HCT116 (cell line): ENCODE measurements at places on chromosomes 6 and 20. TPM values are rescaled to one million over a fixed set of nuclear protein-coding genes. Genes with fewer than 3 reads are reported as not detected.

Gene TP53TG5
- total RNA-seq = 0.76 TPM

DNA sequence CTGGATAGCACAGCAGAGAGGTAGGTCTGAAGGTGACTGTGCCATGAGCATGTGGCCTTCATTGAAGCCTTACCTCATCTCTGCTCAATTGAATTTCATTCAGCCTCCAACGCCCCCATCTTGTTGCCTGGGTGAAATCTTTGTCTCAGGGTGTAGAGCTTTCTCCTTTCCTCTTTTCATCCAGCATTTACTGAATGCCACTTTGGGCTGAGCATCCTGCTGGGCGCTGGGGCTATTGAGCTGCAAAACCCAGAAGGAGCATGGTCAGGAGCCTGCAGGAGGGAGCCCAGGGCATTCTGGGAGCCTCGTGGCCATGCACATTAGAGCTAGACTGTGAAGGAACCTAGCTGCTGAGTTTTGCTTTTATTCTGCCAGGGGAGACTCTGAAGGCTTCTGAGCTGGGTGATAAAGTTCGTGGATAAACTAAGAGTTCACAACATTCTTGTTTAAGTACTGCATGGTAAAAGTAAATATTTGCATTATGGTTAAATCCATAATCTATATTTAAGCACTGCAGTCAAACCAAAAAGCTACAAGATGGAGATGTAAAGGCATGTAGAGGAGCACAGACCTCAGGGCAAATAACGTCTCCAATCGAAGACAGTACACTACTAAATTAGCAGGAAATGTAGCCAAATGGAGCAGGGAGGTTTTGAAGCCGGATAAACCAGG lies 13.2 kb upstream of the ASXL1 start:
- DNase-seq = no peak

Gene MEP1A
- not detected for total RNA-seq

- DNase-seq = no peak
These were observed 20.1 kb downstream of the FAM50B start for GRCh38 chr6:3869284-3869631.

Gene FAM110A
- 26.4 TPM for total RNA-seq

DNA sequence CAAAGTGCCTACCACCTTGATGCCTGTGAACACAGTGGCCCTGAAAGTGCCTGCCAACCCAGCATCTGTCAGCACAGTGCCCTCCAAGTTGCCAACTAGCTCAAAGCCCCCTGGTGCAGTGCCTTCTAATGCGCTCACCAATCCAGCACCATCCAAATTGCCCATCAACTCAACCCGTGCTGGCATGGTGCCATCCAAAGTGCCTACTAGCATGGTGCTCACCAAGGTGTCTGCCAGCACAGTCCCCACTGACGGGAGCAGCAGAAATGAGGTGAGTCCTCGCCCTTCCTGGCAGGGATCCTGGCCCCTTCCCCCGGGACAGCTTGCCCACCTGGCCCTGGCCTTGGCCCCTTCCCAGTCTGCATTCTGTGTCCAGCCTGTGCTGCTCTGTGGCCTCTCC lies 17.9 kb downstream of the MAVS start:
- no peak for DNase-seq

Gene TPD52L2
- total RNA-seq = 149 TPM

DNA sequence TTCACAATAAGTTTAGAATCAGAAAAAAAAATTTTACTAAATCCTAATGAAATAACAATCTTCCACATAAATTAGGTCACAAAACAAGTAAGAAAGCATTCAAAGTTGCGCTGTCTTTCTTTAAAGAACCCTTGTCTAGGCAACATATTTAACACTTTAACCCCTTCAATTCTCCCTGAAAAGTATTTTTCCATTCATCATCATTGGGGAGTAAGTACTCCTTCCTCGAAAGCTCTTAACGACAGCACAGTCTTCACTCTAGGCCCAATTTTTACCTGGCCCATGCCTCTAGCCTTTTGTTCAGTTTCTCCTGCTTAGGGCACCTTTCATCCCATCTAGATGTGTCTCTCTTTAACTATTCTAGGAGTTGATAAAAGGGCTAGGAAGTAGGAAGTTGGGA lies 2.6 kb downstream of the TSPYL1 start:
- no peak for DNase-seq

Gene EDN3
- total RNA-seq = not detected

- no peak for DNase-seq
These were observed 837.6 kb downstream of the MAFB start for GRCh38 chr20:39851459-39851858.

Gene CBFA2T2
- total RNA-seq = 8.0 TPM

Gene ERVFRD-1
- total RNA-seq = not detected

DNA sequence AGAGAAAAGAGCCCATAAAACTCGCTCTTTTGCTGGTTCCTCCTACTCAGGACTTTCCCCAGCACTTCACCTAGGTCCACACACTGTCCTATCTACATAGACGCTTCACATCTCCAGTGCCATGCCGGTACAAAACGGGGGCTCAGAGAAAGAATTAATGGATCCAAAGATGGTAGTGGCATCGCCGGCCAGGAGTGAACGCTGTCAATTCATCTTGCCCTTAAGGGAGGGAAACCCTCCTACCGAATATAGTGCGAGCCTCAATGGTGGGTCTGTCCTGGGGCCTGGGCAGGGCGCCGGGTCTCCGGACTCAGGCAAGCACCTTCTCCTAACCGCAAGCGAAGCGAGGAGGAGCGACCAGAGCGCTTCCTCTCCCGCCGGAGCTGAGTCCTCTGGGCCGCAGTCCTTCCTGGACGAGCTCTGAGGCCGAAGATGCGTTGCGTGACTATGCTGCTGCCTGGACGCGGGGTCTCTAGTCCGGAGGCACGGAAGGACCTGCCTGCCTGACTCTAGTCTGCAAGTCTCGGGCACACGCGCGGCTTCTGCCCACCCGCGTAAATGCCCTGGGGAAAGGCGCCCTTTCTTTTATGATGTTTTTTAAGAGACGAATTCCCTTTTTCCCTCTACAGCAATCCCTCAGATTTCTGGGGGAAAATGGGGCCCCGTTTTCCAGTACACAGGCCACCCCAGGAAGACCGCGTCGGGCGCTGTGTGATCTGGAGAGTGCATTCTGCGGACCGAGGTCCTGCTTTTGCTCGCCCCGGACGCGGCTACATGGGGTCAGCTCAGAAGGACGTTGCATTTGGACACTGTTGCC lies 100.1 kb upstream of the PRDM1 start:
- DNase-seq = no peak

Gene FUT9
- total RNA-seq = not detected

DNA sequence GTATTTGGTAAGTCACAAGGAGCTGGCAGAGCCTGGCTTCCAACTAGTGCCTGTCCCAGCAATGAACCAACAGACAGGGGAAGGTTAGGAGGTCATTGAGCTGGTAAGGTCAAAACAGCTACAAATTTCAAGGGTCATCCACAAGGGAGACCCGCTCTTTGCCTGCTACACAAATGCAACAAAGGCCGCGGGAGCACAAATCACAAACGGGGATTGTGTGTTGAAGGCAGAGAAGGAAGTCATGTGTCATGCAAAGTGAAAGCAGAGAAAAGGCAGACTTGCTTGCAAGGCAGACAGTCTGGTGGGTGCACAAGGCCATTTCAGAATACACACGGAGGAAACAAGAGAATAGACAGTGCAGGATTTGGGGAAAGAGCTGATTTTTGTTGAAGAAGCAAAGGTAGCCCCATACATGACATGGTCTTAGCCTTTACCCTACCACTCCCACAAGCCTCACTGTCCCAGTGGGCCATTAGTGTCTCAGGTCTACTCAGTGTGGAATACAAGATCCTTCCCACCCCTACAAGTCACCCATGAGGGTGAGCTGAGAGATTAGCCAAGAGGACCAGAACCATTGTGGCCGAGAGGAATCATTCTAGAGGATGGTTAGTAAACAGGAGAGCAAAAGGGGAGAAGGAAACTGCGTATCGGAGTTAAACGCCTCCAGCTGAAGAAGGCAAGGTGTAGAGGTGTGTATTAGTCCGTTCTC lies 18.1 kb upstream of the SAMHD1 start:
- no peak for DNase-seq

Gene HCRTR2
- total RNA-seq = not detected

- no peak for DNase-seq
These were observed 39.7 kb downstream of the SUN5 start for GRCh38 chr20:32964575-32964974.

Gene KHDC1L
- total RNA-seq = 5.4 TPM

DNA sequence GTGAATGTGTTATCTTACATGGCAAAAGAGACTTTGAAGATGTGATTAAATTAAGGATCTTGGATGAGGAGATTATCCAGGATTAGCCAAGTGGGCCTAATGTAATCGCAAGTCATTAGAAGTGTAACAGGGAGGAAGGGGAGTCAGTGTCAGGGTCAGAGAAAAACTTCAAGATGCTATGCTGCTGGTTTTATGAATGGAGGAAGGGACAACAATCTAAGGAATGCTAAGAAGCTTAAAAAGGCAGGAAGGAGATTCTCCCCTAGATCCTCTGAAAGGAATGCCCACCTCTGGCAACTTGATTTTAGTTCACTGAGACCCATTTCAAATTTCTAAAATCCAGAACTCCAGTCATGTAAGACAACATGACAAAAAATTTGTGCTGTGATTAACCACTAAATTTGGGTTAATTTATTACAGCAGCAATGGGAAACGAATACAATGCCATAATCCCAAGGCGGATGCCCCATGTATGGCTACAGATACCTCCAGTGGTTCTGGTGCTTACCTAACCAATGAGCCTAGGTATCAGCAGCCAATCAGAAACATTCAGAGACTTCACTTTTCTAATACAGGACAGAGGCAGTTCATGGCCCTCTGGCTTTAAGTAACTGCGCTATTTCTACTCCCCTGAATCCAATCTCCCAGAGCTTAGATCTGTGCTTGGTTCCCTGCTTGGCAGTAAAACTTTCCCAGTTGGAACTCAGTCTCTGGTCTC lies 3.6 kb upstream of the TAAR8 start:
- no peak for DNase-seq

GRCh38 chr6:11404081-11404480 lies 133.5 kb upstream of the TMEM170B start:
- no peak for DNase-seq

Gene RRP36
- total RNA-seq = 63.4 TPM

- DNase-seq = no peak
These were observed 46.9 kb upstream of the SMIM29 start for GRCh38 chr6:34295721-34296120.

GRCh38 chr6:117448732-117449485 lies 23.2 kb upstream of the ROS1 start:
- no peak for DNase-seq
